Motor neuron (in vitro differentiated cells): ENCODE measurements at places on chromosomes 2 and 18. TPM values are rescaled to one million over a fixed set of nuclear protein-coding genes. Genes with fewer than 3 reads are reported as not detected.

Gene PROKR1
- total RNA-seq, result 2.5 and 3.9 TPM in 2 replicates

Gene LYG2
- not detected in 2 replicates for total RNA-seq

Gene MC2R
- 0.14 TPM in 1 of 2 replicates, not detected in the other for total RNA-seq

Gene MRPS9
- 85.2 and 97.9 TPM in 2 replicates for total RNA-seq

Gene FKBP7
- total RNA-seq, result 22.7 and 25.4 TPM in 2 replicates

Gene IL37
- not detected in 2 replicates for total RNA-seq

Gene TBR1
- total RNA-seq, result 0.09 and 0.21 TPM in 2 replicates

Gene UGT1A5
- total RNA-seq, result 1.4 and 2.3 TPM in 2 replicates

Gene SALL3
- 0.05 TPM in 1 of 2 replicates, not detected in the other for total RNA-seq

Gene TMEM37
- 8.7 and 10.5 TPM in 2 replicates for total RNA-seq

Gene SLC8A1
- 0.59 and 0.71 TPM in 2 replicates for total RNA-seq

Gene ASXL3
- 5.3 and 6.1 TPM in 2 replicates for total RNA-seq

Gene CYP27A1
- total RNA-seq, result 98.0 and 104 TPM in 2 replicates

Gene SPATA3
- 0.31 TPM in 1 of 2 replicates, not detected in the other for total RNA-seq

Gene DYNAP
- total RNA-seq, result 0.21 TPM in 1 of 2 replicates, not detected in the other

Gene KLHL29
- total RNA-seq, result 5.1 and 5.4 TPM in 2 replicates

Gene ANKRD53
- total RNA-seq, result 1.1 and 2.0 TPM in 2 replicates

Gene HOXD12
- 0.33 and 0.49 TPM in 2 replicates for total RNA-seq

Gene TFCP2L1
- total RNA-seq, result 0.08 and 0.14 TPM in 2 replicates

Gene IL1RL1
- 1.7 and 2.0 TPM in 2 replicates for total RNA-seq

Gene FOXD4L1
- total RNA-seq, result 0.38 and 0.70 TPM in 2 replicates

Gene UGT1A3
- 0.42 TPM in 1 of 2 replicates, not detected in the other for total RNA-seq

Gene ADD2
- total RNA-seq, result 66.9 and 68.1 TPM in 2 replicates

Gene FSIP2
- 1.3 and 1.8 TPM in 2 replicates for total RNA-seq

Gene LINC00305
- not detected in 2 replicates for total RNA-seq

Gene PELI1
- total RNA-seq, result 7.3 and 12.6 TPM in 2 replicates

Gene CRYGC
- total RNA-seq, result not detected in 2 replicates
